Mesothelial cell of epicardium (in vitro differentiated cells): ENCODE measurements at places on chromosomes 12 and 14. TPM values are rescaled to one million over a fixed set of nuclear protein-coding genes. Genes with fewer than 3 reads are reported as not detected.

Gene KRT75
- total RNA-seq, result not detected in 3 replicates

Gene GYS2
- not detected in 3 replicates for total RNA-seq

Gene RNASE9
- not detected in 3 replicates for total RNA-seq

Gene HOXC9
- total RNA-seq, result 1.1 to 2.0 TPM (median 1.6 TPM) in 3 replicates

- peaks cover 3% of the 10 kb centered on the region for H3K27me3 ChIP-seq
- no peak overlapping the region for H3K4me3 ChIP-seq
- H3K27ac ChIP-seq, result no peak overlapping the region
- no peak for DNase-seq
Measured at GRCh38 chr12:16492820-16493797, 112.9 kb downstream of the LMO3 start.

- no peaks in the 10 kb centered on the region for H3K36me3 ChIP-seq
- no peak for DNase-seq
- H3K4me3 ChIP-seq, result no peak overlapping the region
Measured at GRCh38 chr12:4448943-4449850, 3.6 kb upstream of the FGF6 start.

GRCh38 chr14:21258005-21258888, 11.0 kb downstream of the HNRNPC start:
- DNase-seq, result no peak
- no peak overlapping the region for H3K4me3 ChIP-seq
- H3K36me3 ChIP-seq, result peaks cover 39% of the 10 kb centered on the region
- H3K4me1 ChIP-seq, result peaks cover 52% of the 10 kb centered on the region
